ENCODE measurements at places on chromosomes 16 and 17.

DNA sequence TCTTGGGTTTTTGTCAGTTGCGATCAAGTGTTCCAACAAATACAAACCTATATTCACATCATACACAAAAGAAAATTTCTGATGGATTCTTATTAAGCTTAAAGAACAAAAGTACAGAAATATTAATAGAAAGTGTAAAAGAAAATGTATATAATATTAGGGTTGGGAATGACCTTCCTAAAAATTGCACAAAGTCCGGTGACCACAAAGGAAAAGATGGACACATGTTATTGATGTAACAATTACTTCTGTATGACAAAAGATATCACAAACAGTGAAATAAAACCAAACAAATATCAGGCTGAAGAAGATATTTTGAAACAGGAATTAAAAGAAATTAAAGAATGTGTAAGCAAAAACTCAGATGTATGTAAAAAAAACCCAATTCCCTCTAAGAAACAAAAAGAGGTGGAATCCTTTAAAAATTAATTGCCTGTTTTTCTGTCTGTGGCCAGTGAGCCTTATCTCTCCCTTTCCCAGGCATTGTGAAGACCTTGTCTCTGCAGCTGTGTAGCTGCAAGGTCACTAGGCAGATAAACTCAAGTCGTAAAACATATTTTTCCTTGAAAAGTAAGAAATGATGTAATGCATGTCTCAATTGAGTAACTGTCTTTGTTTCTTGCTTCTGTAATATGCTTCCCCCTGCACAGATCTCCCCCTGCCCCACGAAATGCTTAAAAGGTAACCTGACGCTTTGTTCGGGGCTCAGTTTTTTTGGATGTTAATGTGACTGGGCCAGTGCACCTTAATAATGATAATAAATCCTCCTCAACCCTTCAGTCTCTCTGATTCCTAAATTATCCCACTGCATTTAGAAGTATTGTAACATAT, 2.8 kb downstream of the ST6GALNAC1 start:
- no peak for DNase-seq

GRCh38 chr17:39364236-39365025, 37.0 kb downstream of the FBXL20 start:
- no peak for DNase-seq

- DNase-seq, result no peak
These were observed 110.2 kb upstream of the LHX1 start for GRCh38 chr17:36827081-36827480.

DNA sequence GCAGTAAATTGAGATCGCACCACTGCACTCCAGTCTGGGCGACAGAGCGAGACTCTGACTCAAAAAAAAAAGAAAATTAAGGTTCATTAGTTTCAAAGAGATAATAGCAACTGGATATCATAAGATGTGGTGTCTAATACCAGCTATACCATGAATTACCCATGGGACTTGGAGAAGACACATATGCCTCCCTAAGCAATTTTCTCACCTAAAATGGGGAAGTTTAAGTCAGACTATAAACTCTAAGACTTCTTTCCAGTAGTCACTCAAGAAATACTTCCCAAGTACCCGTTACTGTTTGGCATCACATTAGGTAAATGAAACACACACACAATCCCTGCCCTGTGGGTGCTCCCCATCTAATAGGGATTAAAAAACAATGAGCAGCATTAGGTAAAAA, 22.6 kb downstream of the SMURF2 start:
- DNase-seq, result no peak

- DNase-seq, result peak; percentile 14
These were observed 18.0 kb upstream of the NDRG4 start for GRCh38 chr16:58481931-58482330.

DNA sequence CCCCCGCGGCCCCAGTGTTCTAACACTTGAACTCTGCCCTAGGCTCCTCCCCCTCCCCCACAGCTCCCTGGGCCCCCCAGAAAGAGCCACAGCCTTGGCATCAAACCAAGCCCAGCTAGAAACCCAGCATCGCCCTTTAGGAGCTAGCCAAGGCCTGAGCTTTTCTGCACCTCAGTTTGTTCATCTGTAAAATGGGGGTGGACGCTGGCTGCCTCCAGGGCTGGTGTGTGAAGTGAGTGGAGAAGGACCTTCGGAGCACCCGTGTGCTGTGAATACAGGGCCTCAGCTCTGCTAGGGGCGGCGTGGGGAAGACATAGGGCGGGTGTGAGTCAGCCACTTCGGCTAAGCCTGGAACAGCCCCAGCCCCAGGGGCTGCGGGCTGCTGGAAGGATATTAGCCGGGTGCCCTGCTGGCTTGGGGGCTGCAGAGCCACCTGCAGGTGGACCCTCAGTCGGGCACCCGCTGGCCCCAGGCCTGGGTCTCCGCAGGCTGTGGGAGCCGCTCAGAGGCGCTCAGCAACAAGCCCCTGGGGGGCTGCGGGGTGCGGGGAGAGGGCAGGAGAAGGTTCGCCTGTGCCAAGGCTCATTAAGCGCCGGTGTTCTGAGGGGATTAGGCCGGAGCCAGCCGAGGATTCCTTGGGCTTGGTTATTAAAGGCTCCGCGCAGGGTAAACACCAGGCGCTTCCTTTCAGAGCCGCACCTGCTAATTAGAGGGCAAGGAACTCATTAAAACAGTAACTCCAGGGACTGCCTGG, 217.0 kb upstream of the CIBAR2 start:
- DNase-seq, result peak; percentile 56

DNA sequence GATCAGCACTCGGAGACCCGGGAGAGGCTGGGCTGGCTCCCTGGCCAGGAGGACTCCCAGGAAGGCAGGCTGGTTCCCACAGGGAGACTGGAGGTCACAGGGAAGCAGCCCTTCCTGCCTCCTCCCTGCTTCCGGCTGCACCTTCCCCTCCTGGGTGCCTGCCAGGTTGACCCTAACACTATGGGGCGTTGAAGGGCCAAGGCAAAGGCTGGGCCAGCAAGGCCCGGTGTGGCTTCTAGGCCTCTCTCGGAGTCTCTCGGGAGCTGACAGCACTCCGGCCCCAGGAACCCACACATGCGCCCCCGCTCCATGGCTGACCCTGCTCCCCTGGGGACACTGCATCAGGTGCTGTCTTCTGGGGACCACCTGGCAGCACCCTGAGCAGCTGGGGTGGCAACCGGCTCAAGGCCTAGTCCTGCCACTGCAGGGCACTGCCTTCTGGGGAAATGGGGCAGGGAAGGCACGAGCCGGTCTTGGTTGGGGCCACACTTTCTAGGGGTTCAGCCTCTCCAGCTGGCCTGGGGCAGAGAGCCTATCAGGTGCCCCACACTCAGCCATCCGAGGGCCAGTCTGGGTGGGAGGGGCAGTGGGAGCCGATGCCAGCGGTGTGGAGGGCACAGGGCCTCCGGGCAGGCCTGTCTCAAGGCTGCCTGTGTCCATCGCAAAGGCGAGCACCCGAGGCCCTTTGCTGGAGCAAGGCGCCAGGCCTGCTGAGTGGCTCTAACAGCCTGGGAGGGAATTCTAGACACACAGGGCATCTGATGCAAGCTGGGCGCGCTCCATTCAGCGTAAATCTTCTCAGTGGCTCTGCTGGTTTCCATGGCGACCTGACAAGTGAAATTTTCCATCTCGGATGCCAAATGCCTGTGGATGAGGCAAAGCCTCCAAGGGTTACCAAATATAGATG, 5.6 kb upstream of the MTSS2 start:
- DNase-seq, result peak; percentile 97

DNA sequence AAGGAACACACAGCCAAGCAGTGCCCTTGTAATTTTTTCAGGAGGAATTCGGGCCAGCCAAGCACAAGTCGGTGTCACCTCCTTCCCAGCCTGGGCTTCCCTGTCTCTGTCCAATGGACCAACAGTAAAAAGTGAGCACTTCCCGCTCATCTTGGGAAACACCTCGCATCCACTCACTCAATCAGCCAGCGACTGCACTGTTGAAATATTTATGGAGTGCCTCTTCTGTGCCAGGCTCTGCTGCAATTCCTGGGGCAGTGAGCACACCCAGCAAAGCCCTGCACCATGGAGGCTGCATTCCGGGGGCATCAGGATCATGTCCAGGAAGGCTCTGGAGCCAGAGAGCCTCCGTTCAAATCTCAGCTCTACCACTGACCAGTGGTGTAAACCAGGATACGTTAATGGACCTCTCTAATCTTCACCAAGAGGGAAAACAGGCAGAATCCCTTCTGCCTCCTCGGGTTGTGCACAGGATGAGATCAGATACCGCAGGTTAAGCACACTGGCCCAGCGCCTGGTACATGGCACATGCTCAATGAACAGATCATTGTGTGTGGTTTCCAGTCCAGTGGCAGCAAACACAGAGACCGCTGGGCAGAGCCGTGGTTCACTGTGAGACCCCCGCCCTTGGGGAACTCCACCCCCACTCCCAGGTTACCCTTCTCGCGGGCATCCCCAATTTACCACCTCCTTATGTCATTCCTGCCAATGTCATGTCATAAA, 194.3 kb downstream of the ZNF423 start:
- DNase-seq, result peak; percentile 55
